Activated CD4-positive, alpha-beta T cell treated with anti-CD3 and anti-CD28 coated beads, Interleukin-2, amount 50 U/mL, for 24 hours (primary cell): ENCODE measurements at places on chromosomes 5 and 9.

DNA sequence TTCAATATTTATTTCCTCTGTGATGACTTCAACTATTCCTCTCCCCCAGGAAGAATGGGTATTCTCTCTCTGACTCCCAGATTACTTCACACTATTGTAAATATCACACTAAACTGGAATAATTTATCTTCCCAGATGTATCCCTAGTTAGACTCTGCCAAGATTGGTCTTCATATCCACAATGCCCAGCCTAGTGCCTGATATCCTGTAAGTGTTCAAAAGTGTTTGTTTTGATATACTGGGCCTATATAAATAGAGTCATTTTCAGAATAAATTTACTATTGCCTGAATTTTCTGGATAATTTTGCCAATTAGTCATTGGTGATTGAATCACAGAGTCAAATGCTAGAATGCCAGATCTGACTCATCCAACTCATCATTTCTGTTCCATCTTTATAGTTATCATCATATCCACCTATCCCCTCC lies 143.7 kb upstream of the TNC start:
- DNase-seq = no peak

- no peak for DNase-seq
Observed at GRCh38 chr5:142186857-142187594, 78.4 kb downstream of the NDFIP1 start.

- DNase-seq = no peak
Observed at GRCh38 chr5:156361436-156362109, 34.6 kb downstream of the SGCD start.

DNA sequence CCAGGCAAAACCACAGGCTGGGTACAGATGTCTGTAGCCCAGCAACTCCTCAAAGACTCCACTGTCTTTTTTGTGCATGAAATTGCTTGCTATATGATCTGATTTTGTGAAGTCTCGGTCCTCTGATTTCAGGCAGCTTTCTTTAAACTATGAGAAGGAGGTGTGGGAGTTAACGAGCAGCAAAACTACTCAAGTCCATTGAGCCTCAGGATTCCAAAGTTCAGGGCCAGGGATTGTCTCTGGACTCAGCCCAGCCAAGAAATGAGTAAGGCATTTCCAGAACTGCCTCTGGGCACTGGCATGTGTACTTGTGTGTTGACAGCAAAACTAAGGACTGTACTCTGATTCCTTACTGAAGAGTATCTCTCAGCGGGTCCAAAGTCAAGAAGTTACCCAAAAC lies 53.4 kb upstream of the GLIS3 start:
- DNase-seq = no peak

GRCh38 chr9:111096051-111096450 lies 57.8 kb upstream of the LPAR1 start:
- DNase-seq = no peak

GRCh38 chr5:138559937-138560336 lies 15.3 kb downstream of the HSPA9 start:
- DNase-seq = no peak

DNA sequence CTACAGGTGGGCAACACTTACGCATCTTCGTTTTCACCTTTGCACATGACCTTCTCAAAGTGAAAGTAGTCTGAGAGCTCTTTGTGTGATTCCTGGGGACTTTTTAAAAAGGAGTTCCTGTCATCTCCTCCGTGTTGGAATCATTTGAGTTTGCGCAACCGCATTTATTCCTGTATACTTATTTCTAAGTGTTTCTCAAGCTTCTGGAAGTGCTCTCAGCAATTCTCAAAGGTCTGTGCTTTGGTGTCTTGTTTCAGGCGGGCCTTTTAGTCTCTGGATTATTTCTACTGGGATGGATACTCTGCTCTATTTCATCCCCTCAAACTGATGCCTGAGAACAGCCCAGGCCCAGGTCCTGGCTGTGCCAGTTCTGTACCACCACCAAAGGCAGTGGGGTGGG lies 226.5 kb upstream of the TUT7 start:
- no peak for DNase-seq

- no peak for DNase-seq
Observed at GRCh38 chr5:69167929-69168328, 979 bp downstream of the CCNB1 start.

DNA sequence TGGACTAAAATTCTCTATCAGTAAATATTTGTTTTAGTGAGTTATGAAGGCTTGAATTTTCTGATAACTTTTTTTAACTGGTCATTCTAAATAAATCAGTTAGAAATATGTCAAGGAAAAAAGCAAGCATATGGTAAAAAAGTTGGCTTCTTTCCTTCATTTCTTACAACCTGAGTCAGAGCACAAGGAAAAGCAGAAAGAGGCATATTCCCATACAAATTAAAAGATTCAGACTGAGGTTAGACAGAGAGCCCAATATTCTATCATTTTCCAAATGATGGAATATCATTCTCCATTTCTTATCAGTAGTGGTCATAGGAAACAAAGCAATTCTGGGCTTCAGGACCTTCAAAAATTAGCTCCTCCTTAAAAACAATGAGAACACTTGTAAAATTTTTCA lies 732.1 kb downstream of the MAT2B start:
- no peak for DNase-seq
